ENCODE measurements at places on chromosomes 4 and X. TPM values are rescaled to one million over a fixed set of nuclear protein-coding genes. Genes with fewer than 3 reads are reported as not detected.

MAOB gene
- not detected for total RNA-seq

PCDH18 gene
- total RNA-seq: 7.8 TPM

CACNA1F gene
- not detected for total RNA-seq

TMSB15A gene
- total RNA-seq: 72.7 TPM

Measured in A673 (cell line).